ENCODE measurements at places on chromosomes 11 and 22. TPM values are rescaled to one million over a fixed set of nuclear protein-coding genes. Genes with fewer than 3 reads are reported as not detected.

ZFTA gene
- total RNA-seq: 14.9 TPM

MICALL1 gene
- 85.0 TPM for total RNA-seq

KRTAP5-9 gene
- total RNA-seq: 0.72 TPM

SCARF2 gene
- 20.2 TPM for total RNA-seq

PLEKHB1 gene
- total RNA-seq: 5.5 TPM

ABCG4 gene
- 0.96 TPM for total RNA-seq

OR56A1 gene
- 2.2 TPM for total RNA-seq

OR52J3 gene
- 1.2 TPM for total RNA-seq

POGLUT3 gene
- 42.4 TPM for total RNA-seq

LDHAL6A gene
- 0.96 TPM for total RNA-seq

OR10A5 gene
- total RNA-seq: not detected

SYT7 gene
- total RNA-seq: 1.4 TPM

DNAJB7 gene
- 3.1 TPM for total RNA-seq

KLHL35 gene
- 5.3 TPM for total RNA-seq

SPDYC gene
- total RNA-seq: not detected

GNG3 gene
- not detected for total RNA-seq

XKR3 gene
- total RNA-seq: 9.4 TPM

MIOX gene
- total RNA-seq: not detected

MYBPC3 gene
- total RNA-seq: 1.2 TPM

RFPL2 gene
- total RNA-seq: 0.72 TPM

GRIA4 gene
- 7.7 TPM for total RNA-seq

DBX1 gene
- not detected for total RNA-seq

CRYAB gene
- 55.6 TPM for total RNA-seq

CHADL gene
- 1.9 TPM for total RNA-seq

CLTCL1 gene
- total RNA-seq: 9.9 TPM

FAT3 gene
- 23.6 TPM for total RNA-seq

SNX32 gene
- 1.9 TPM for total RNA-seq

MALAT1 gene
- total RNA-seq: 14,533 TPM

FIBIN gene
- total RNA-seq: 86.4 TPM

PRR33 gene
- not detected for total RNA-seq

NF2 gene
- 25.5 TPM for total RNA-seq

CARD18 gene
- not detected for total RNA-seq

CYP2D6 gene
- total RNA-seq: 1.2 TPM

TCF20 gene
- 15.2 TPM for total RNA-seq

C11orf42 gene
- not detected for total RNA-seq

Data from umbilical cord (tissue), 2 donors.